ENCODE measurements at places on chromosomes 1 and 21.

DNA sequence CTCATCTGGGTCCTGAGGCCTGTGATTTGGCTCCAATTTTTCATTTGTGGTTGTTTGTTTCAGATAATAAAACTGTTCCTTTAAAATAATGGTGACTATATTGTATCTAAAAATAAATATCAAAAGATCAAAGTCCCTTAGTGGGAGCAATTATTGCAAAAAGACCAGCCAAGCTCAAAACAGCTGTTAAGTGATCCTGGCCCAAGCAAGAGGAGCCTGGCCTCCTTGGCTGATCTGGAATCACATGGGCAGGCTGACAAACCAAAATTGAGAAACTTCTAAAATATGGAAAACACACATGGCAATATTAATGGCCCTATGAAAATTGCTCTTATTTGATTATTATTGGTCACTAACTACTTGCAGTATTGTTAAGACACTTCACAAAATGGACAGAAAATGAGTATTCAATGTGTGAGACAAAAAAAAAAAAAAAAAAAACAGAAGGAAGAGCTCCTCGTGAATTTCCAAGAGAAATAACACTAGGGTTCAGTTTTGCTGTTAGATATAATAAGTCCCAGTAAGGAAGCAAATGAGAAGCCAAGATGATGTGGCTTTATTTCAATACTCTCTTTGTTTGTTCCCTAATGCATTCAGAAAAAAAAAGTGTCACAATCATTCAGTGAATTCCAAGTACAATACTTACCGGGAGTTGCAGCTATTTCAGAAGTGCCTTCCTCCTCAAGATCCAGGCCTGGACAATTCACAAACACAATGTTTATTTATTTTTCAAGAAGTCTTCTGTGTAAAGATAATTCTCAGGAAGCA, 105.1 kb downstream of the SEC16B start:
- no peak for DNase-seq

DNA sequence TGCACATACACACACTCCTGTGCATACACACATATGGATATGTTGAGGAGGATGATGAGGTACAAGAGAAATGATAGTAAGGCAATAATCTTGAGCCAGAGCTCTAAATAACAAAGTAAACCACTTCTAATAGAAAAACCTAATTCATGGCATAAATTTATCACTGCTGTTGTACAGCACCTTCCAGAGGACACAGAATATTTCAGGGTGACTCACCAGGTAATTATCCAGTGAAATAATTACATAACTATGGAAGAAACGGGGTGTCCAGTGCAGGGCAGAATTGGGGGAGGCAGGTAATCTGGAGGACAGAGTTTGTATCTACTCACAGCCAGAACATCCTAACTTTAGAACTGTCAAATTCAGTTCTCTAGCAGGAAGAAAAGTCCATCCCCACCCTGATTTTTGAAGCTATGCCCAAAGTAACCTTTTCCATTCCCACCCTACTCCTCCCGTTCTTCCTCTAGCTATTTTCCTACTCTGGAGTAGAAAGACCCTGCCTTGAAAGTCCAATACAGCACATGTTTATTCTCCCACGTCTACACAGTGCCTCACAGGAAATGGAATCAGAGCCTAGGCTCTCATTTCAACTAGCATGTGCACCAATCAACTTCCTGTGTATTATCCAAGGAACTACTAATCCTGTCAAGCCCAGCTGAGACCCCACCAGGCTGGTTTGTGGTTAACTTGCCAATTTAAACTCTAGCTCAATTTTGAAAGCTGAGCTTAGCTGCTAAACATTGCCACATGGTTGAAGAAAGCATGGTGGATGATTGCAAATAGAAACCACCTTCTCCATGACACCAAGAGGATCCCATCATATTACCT, 96.6 kb downstream of the PTPN14 start:
- no peak for DNase-seq

DNA sequence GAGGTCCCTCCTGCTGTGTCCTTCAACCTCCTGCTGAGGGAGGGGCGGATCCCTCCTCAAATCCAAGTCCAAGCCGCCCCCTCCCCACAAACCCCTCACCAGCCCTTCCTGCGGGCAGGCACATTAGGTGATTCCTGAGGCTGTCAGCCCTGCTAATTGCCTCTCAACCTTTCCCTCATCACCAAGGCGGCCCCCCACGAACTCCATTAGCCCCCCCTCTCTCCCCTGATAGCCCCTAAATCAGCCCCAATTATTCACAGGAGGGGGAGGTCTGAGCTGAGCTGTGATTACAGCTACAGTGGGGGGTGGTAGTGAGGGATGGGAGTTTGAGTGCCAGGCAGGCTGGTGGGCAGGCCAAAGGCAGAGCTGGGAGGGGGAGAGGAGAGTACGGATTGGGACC, 5.8 kb upstream of the PEAR1 start:
- DNase-seq: no peak

GRCh38 chr1:224542783-224543440, 73.2 kb upstream of the CNIH3 start:
- DNase-seq: no peak

DNA sequence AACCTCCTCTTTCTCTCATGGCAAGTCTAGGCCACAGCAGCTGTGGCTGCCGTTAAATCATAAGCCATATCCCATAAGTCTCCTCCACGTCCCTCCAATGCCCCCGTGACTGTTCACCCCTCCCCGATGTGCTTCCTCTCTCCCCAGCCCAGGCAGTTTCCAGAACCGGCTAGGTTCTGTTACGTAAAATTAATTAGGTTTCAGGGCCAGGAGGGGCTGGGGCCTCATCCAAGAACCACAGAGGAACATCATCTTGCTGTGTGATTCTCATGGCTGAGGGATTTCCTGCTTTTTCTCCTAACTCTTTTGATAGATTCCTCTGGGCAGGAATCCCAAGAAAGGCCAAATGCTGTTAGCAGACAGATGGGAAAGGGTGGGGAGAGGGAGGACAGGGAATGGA, 141.8 kb upstream of the AJAP1 start:
- DNase-seq: no peak

DNA sequence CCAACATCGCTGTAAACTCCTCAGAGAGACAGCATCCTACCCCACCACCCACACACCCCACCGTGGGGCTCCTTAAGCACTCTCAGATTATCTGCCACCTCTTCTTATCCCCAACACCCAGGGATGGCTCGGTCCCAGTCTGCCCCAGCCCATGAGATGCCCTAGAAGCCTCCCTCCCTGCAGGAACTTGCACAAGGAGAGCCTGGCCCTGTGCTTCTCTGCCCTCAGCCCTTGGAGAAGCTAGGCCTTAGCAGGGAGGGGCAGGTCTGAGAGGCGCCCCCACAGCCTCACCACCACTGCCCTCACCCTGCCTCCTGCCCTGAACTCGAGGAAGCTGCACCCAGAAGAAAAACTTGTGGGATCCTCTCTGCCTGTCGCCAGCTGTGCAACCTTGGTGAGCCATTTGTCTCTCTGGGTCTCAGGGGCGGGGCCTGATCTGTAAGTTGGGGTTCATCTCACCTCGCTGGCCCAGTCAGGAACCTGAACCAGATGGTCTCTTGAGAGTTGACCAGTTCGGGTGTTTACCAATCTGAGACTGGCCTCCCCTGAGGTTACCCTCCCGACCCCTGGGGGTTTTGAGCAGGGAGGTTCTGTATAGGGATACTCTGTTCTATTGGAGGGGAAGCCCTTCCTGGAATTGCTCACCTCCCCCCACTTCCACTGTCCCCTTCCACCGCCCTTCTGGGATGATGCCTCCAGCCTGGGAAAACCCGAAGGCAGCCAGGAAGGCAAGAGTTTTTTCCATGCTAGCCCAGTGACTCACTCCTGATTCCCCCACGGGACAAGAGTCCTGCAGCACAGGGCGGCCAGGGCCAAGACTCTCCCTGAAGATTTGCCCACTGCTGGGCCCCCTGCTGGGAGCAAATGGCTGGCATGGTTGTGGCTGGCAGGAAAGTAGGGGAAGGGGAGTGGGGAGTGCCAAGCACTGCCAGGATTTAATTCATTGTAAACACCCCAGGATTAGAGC, at the start of gene S100A3:
TSS of gene S100A3 (minus strand) at position 537 of the 967 bp plus-strand sequence. CDS start 773 bp downstream, outside the sequence.
- DNase-seq: no peak

DNA sequence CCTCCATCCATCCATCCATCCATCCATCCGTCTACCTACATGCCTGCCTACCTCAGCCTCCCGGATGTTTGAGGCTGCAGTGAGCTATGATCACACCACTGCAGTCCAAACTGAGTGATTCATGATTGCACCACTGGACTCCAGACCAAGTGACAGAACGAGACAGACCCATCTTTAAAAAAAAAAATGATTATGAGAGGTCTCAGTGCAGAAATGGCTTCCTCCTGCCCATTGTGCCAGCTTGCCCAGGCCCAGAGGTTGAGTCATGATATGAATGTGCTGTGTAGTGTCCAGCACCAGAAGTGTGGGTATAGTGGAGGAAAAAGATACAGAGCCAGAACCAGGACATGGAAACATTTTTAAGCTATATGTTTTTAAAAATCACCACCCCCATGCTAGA, 149.9 kb downstream of the KIF26B start:
- DNase-seq: no peak

DNA sequence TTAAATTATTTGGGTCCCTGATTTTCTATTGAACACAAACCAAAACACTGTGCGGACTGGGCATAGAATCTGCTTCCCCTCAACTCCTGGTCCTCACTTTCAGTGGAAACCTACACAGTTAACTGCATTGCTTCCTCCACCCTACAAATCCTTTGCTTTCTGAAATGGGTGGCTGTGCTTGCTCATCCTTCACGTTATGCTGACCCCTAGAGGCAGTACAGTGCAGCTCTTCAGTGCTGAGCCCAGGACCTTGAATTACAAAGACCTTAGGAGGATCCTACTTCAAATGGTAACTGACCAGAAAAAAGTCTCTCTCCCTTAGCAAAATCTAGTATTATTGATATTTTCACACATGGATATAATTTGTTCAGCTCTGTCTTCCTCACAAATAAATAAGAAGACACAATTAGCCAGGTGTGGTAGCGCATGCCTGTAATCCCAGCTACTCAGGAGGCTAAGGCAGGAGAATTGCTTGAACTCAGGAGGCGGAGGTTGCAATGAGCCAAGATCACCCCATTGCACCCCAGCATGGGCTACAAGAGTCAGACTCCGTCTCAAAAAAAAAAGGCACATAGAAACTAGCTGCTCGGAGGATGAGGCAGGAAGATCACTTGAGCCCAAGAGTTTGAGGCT, 63.4 kb upstream of the L1TD1 start:
- no peak for DNase-seq

DNA sequence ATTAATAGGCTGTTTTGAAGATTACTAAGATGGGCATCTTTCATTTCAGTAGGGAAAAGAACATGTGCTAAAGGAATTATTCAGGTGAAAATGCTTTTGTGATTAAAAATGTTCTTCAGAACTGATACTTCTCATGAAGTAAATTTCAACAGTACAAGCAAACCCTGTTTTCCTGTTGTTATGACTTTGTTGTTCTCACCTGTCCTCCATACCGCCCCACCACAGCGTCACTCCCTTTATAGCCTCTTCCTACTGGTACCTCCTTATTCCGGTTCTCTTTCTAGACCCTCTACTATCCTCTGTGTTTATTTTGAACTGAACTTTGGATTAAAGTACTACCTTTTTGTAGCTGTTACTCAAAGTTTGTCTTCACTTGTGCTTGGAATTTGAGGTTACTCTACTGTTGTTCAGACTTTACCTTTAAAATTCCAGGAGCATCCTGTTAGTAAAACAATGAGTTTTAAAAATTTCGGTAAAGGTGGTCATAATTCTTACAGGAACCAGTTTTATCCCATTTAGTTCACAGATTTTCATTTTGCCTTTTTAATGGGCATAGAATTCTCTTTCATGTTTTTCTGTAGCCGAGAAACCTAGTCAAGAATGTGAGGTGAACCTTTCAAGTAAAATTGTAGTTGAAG, 10.9 kb downstream of the CNST start:
- DNase-seq: no peak

GRCh38 chr1:27931759-27932158, 3.0 kb upstream of the SMPDL3B start:
- no peak for DNase-seq

DNA sequence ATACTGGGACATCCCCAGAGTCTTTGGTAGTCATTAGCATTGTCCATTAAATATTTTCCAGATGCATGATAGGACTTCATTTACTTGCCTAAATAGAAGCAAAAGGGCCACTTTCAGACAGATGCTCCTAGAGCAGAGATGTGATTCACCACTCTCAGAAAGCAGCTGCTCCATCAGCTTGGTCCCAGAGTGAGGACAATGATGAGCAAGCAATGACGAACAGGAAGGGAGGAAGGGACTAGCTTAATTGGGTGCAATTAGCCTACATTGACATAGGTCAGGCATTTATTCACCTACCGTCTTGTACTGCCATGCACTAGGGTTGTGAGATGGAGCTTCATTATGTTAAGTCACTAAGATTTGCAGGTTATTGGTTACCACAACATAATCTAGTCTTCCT, 85.1 kb upstream of the PLXNA2 start:
- DNase-seq: no peak

GRCh38 chr21:15441992-15442391, 287.8 kb upstream of the USP25 start:
- DNase-seq: no peak

- DNase-seq: no peak
Measured at GRCh38 chr1:36964830-36965229, 69.5 kb downstream of the GRIK3 start.

DNA sequence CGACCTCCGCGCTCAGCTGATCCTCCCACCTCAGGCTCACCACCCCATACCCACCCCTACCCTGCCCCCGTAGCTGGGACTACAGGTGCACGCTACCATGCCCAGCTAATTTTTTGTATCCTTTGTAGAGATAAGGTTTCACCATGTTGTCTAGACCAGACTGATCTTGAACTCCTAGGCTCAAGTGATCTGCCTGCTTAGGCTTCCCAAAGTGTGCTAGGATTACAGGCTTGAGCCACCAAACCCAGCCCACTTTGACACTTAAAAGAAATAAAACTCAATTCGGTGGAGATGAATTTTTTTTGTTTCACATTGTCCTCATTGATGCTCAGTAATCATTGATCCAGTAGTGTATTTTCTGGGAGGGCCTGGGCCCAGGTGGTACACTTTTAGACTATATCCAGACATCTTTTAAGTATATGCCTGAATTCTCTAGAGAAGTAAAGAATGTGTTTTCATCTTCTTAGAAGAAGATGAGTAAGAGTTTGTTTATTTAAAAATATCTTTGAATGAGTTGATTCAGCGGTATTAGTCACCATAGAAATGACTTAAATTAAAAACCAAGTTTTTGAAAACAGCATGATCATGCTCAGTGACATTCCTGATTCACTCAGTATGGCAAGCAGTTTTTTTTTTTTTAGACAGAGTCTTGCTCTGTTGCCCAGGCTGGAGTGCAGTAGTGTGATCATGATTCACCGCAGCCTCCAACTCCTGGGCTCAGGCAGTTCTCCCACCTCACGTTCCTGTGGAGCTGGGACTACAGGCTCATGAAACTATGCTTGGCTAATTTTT, 57.8 kb downstream of the EPB41 start:
- DNase-seq: no peak

DNA sequence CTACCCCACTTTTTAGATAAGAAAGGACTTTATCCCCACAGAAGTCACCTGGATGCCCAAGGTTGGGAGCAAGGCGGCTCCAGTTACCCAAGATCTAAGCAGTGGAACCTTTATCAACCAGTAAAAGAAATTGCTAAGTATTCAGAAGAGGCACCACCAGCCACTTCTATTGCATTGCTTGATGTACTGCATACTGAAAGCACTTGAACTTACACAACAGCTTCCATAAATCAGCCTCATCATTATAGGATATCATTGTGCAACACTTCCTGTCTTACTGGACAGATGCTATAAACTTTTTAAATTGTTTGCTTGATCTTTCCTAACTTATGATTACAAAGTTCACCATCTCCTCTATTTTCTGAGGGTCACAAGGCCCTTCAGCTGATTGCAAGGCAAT, 642.7 kb upstream of the CXADR start:
- no peak for DNase-seq
